Stimulated activated CD8-positive, alpha-beta memory T cell treated with anti-CD3 and anti-CD28 coated beads, Interleukin-2, amount 100 ng/mL, for 48 hours (primary cell): ENCODE measurements at places on chromosomes 2 and 18.

GRCh38 chr2:69046221-69046662, 33.3 kb downstream of the ANTXR1 start:
- DNase-seq, result no peak

DNA sequence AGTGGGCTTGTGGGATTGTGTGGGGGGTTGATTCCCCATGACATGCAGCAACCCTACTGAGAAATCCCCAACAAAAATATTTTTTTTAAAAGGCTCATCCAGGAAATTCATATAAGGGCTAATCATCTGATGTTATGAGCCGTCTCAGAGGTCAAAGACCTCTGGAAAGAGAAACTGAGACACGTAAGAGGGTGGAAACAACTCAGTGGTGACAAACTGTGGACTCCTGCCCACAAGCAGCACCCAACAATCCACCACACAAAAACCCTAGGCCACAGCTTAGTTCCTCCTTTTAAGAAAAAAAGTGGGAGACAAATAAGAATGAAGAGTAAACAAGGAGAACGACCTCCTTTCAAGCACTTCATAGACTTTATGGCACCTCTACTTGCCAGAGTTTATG, 1096.1 kb upstream of the NRXN1 start:
- DNase-seq, result no peak

GRCh38 chr2:67216103-67216502, 181.0 kb upstream of the ETAA1 start:
- no peak for DNase-seq

DNA sequence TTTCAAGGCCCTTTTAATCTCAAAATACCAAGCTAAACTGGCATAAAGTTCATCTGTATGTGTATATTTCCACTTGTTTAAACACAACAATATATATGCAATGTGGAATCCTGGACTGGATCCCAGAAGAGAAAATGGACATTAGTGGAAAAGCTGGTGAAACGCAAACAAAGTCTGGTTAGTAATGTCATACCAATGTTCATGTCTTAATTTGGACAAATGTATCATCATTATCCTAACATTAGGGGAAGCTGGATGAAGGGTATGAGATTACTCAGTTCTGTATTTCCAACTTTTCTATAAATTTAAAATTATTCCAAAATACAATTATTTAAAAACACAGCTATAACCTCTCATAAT, 3.8 kb downstream of the SP3 start:
- DNase-seq, result no peak

GRCh38 chr18:58995663-58996062, 131.0 kb downstream of the ZNF532 start:
- no peak for DNase-seq

DNA sequence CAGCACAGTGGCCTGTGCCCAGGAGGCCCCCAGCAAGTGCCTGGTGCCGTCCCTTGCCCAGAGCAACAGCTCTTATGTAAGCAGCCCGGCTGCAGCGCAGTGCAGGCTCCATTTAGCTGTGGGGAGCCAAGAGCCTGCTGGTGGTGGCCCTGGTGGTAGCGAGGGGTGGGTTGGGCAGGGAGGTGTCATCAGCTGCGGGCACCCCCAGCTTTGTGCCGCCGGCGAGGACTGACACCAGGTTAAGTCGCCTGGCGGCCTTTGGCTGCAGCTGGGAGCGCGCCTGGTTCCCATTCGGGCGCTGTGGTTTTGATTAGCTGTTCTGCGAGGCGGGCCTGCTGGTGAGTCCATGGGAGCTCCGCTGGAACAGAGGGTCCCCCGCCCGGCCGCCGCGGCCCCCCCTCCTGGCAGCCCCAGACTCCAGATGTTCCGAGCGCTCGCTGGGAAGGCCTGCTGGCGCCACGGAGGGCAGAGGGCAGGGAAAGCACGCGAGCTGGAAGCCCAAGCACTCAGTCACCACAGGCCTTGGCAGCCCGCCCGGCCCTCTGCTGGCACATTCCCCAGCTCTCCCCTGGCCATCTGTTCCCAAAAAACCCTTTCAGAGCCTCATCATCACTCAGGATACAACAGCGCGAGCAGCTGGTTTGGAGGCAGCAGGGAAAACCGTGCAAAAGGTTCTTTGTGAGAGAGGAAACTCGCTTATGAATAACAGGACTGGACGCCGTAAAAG, 18.4 kb downstream of the ATOH8 start:
- no peak for DNase-seq

DNA sequence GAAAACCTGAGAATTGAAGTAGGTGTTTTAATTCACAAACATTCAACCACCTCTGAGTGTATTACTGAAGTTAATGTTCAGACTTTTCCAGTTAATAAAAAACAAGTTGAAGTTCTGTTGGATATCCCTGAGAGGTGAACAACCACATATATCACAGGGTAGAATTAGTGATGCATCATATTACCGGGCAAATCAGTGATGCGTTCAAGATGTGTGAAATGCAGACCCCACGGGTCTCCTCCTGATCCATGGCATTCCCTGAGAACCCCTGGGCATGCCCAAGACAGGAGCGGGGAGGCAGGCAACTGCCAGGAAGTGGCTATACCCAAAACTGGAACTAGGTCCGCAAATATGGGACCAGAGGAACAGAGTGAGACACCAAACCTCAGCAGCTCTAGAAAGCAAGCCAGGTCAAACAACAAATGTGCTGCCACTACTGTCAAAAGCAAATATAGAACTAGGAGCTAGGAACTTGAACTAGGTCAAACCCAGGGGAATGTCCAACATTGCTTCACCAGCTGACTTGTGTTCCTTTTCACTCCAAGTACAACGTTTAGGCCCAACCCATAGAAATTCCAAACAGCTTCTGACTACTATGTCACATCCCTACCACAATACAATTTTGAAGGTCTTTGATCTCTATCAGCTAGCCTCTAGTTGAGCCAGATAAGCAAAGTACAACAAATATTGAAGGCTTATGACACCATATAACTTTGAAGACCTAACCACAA, 20.2 kb downstream of the PSTPIP2 start:
- no peak for DNase-seq

DNA sequence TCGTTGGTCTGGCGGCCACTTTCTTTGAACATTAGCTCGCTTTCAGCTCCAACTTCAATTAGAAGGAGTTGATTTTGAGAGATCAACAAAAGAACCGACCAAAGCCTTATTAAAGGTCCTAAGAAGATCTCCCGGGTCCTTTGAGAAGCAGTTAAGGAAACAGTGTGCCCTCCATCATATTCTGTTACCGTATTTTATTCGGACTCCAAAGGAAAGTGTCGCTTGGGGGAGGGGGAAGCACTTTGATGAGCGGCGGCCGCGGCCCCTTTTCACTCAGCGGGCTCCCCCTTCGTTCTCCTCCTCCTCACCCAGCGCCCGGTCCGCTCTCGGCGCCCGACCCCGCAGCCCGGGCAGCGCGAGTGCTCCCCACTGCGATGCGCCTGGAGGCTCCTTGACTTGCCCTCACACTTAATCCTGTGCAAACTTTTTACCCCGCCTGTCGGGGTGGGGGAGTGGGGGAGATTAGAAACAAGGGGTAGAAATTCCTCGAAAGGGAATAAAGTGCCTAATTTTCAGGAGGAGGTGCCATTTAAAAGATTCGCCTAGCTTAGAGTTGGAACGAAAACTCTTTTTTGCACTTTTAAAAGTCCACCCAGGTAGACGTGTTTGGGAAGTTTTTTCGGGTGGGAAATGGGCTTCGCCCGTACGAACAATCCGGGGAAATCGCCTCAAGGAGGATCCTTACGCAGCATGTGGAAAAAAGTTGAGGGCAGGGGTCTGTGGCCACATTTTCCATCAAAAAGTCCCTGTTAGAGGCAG, 1.2 kb upstream of the OTX1 start:
- DNase-seq, result no peak

DNA sequence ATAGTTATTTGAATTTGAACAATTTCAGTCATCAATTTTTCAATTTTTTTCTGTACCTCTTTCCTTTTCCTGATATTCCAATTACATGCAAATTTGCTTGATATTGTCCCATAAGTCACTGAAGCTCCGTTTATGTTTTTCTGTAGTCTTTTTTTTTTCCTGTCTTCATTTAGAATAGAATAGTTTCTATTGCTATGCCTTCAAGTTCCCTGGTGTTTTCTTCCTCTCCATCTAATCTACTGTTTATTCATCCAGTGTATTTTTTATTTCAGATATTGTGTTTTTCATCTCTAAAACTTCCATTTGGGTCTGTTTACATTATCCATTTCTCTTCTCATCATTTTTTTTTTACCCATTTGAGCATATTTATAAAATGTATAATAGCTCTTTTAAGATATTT, 8.0 kb upstream of the EIF2AK2 start:
- no peak for DNase-seq

- DNase-seq, result no peak
Measured at GRCh38 chr18:50441501-50441900, 66.7 kb downstream of the SKA1 start.

DNA sequence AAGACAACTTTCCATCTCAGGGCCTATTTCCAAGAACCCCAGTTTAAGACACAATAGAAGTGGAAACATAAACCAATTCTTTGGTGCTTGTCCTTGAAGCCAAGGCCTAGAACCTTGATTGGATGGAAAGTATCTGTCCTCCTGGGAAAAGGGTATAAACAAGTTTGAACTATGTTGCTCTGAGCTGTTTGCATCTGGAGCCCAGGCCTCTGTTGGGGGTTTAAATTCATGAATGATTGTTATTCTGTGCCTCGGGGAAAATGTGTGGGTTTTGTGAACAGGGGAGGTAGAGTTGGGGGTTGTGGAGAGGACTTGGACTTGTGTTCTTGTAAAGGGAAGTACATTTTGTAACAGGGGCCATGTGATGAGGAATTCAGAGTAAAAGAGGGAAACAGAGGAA, 406.1 kb downstream of the SLC4A3 start:
- DNase-seq, result no peak

DNA sequence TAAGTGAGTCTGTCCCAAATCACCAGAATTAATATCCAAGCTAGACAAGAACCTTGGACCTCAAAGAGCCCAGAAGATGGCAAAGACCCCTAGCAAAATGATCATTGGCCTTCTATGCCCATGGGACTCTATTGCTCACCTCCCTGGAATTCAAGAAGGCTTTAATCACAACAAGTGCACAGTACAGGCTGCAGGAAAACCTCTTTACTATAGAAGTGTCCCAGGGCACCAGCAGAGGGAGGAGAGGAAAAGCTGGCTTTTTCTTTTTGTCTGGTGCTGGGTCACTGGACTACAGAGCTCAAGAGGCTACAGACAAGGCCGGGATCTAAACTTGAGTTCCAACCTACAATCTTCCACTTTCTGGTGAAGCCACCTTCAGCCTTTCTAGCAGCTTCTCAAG, 88.3 kb upstream of the PPP1CB start:
- no peak for DNase-seq

- no peak for DNase-seq
Measured at GRCh38 chr2:227813562-227814353, at the start of gene CCL20. TSS of gene CCL20 (plus strand) at chr2:227813842. CDS start at chr2:227813912, 70 bp downstream.

GRCh38 chr2:72562451-72563153, 263.2 kb downstream of the EXOC6B start:
- DNase-seq, result no peak

GRCh38 chr2:47070920-47071824, 83.9 kb downstream of the STPG4 start:
- DNase-seq, result peak; percentile 28

- DNase-seq, result no peak
Measured at GRCh38 chr18:58013241-58014211, 30.5 kb upstream of the NEDD4L start.

DNA sequence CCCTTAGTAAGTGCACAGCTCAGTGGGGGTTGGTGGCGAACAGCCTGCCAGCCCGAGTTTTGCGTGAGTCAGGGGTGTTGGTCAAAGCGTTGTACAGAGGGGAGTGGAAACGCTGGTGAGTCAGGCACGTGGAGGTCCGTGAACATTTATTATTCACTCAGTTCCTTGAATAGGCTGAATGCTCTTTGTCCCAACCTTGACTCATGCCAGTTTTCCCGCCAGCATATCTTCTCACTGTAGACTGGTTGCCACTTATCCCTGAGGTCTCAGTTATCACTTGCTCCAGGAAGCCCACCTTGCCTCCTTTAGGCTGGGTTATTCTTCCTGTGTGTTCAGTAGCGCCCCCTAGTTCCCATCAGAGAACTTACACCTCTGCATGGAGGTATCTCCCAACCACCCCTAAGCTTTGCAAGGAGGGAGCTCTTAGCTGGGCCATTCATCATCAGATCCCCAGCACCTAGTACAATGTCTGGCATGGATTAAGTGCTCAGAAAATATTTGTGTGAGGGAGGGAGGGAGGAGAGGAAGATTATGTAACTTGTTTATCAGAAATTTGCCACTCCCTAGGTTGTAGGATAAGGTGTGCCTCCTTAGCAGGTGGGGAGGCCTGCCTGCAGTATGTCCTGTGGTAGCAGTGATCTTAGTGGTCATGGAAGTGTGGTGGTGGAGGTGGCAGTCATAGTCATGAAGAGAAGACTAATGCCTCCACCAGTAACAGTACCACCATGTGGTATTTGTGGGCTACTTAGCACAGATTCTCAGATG, 72.1 kb downstream of the CABLES1 start:
- peak; percentile 7 for DNase-seq

- no peak for DNase-seq
Measured at GRCh38 chr2:206739271-206739670, 21.1 kb upstream of the DYTN start.

GRCh38 chr2:136534811-136535210, 230.5 kb upstream of the THSD7B start:
- DNase-seq, result no peak

DNA sequence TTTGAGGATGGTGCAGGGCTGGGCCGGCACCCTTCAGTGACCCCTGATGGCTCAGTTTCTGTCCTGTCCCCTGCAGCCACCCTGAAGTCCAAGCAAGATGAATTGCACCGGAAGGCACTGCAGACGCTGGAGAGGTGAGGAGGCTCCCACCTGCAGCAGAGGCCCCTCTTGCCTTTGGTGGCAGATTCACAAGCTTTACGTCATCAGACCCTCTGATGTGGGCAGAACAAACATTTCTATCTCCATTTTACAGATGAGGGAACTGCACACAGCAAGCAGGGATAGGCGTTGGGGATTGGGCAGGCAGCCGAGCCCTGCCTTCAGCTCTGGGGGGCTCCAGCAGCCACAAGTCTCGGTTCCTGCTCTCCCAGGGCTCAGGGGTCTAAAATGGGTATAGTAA, 107.7 kb upstream of the MCFD2 start:
- no peak for DNase-seq

- DNase-seq, result no peak
Measured at GRCh38 chr2:28664120-28664842, 87.3 kb upstream of the PPP1CB start.

- DNase-seq, result peak; percentile 23
Measured at GRCh38 chr2:226215902-226216503, 583.6 kb downstream of the IRS1 start.
